NCI-H1105 (cell line): ENCODE measurements at places on chromosomes 12 and 14.

DNA sequence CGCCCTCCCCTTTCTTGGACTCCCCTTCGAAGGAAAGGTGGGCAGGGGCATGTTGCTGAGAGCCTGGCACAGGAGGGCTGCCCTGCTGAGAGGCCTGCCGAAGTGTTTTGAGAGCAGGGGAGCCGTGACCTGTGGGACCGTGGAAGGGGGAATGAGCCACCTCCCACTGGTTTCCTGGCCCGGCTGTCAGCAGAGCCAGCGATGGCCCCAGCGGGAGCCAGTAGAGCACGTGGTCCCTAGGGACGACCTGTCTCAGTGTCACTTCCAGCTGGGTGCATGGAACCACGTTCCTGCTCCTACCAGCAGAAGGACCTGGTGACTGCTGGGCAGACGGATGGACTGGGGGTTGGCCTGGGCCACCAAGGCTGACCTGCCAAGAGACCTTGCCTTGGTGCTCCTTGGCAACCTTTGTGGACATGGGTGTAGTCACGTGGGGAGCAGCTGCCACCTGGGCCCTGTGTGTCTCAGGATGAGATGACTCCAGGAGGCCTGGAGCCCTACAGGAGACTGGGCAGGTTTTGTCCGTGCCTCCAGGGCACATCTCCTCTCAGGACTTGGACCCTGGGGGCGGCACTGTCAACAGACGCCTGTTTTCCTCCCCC lies 34.6 kb downstream of the BEGAIN start:
- DNase-seq = no peak

- DNase-seq = no peak
Observed at GRCh38 chr12:83827860-83828259, 1084.7 kb downstream of the SLC6A15 start.

DNA sequence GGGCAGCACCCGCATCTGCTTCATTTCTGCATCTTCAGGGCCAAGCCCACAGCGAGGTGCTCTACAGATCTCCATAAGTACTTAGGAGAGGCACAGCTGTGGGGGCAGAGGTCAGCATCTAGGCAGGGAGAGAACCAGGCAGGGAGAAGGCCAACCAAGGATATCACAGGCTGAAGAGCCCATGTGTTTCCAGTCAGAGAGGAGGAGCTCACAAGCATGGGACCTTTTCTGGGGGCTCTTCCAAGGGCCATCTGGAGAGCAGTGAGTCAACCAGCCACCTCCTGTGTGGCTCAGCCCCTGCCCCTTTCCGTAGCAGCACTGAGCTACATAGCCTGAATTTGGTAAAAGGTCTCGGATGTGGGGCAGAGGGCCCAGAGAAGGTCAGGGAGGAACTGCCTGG lies 78.5 kb downstream of the ARL6IP4 start:
- DNase-seq = no peak

- DNase-seq = no peak
Observed at GRCh38 chr12:14048941-14049545, 67.6 kb upstream of the GRIN2B start.

GRCh38 chr12:20625531-20625930 lies 69.6 kb upstream of the SLCO1C1 start:
- no peak for DNase-seq

GRCh38 chr12:24760606-24761378 lies 188.1 kb downstream of the BCAT1 start:
- DNase-seq = no peak

GRCh38 chr14:75493592-75494087 lies 28.6 kb upstream of the BATF start:
- DNase-seq = no peak

DNA sequence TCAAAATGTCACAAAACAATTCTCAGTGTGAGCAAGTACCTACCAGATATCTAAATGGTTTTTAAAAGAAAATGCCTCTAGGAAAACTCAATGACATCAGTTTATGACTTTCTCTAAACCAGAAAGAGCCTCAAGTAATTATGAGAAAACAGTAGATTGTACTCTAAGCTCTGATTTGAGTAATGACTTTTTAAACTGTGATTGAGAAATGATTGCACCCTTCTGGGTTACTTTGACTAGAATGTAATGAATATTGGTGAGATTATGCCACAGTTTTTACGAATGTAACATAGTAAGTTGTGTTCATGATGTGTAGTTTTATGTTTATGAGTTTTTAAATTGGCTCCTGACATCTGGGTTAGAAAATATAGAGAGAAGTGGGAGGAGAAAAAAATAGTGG lies 68.8 kb downstream of the ALX1 start:
- no peak for DNase-seq

GRCh38 chr12:14836336-14837210 lies 6.8 kb downstream of the ART4 start:
- DNase-seq = no peak

- peak; percentile 96 for DNase-seq
Observed at GRCh38 chr12:123633379-123634141, at the start of the genes EIF2B1 and GTF2H3. EIF2B1 (minus strand) TSS chr12:123633686; CDS start chr12:123633557, 129 bp downstream. GTF2H3 (plus strand) TSS chr12:123633829; CDS start chr12:123633860, 31 bp downstream.

- DNase-seq = no peak
Observed at GRCh38 chr14:64730681-64731080, 26.5 kb downstream of the PLEKHG3 start.

- no peak for DNase-seq
Observed at GRCh38 chr12:66141299-66141698, 10.7 kb upstream of the LLPH start.

DNA sequence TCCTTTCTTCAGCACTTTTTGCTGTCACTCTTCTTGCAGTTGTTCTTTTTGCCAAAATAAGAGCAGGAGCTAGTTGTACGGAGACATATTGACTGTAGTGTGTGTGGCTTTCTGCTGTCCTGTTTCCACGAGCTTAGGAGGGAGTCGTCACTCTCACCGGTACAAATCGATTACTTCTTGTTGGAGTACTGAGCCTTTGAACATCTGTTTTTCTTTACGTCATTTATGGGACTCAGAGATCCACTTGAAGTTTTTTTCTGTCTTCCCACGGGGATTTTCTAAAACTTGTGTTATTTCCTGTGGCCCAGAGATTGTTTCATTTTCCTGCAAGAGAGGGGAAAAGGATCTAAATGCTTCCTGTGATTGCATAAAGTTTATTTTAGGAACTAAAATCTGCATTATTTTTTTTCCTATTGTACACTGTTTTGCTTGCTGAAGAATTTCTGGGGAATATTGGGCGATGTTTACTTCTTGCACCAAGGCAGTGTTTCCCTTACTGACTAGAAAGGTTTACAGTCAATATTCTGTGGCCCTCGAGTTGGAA lies 199.8 kb upstream of the ARHGAP5 start:
- no peak for DNase-seq

- no peak for DNase-seq
Observed at GRCh38 chr14:85687456-85687855, 157.5 kb downstream of the FLRT2 start.

GRCh38 chr12:93790472-93791152 lies 113.4 kb downstream of the CRADD start:
- DNase-seq = no peak

- DNase-seq = no peak
Observed at GRCh38 chr14:32722631-32723183, 216.0 kb upstream of the NPAS3 start.

DNA sequence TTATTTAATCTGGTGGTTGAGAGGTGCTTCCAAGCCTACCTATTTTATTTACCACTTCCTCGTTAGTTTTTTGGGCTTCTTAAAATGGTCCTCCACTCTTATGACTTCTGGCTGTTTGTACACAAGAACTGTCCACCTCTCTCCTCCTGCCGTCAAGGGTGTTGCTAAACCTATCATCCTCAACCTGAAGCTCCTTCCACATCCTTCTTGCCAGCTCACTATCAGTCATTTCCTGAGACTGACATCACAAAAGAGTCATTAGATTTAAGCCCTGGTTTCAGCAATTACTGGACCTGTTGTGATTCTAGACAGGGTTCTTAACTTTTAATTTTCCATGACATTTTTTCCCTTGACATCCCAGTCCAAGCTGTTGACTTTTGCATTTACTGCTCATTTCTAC lies 91.9 kb downstream of the BICD1 start:
- no peak for DNase-seq
